Right ventricle myocardium inferior (tissue), 1 donor: ENCODE measurements at places on chromosomes 12 and 14.

GRCh38 chr12:115222220-115222619, 538.2 kb upstream of the TBX3 start:
- DNase-seq, result no peak

- no peak for DNase-seq
Observed at GRCh38 chr14:95935228-95935822, 58.7 kb downstream of the TUNAR start.

- DNase-seq, result peak; percentile 89
Observed at GRCh38 chr14:95442633-95443021, 73.8 kb downstream of the SYNE3 start.

- DNase-seq, result no peak
Observed at GRCh38 chr12:93937812-93938211, 210.6 kb upstream of the PLXNC1 start.

DNA sequence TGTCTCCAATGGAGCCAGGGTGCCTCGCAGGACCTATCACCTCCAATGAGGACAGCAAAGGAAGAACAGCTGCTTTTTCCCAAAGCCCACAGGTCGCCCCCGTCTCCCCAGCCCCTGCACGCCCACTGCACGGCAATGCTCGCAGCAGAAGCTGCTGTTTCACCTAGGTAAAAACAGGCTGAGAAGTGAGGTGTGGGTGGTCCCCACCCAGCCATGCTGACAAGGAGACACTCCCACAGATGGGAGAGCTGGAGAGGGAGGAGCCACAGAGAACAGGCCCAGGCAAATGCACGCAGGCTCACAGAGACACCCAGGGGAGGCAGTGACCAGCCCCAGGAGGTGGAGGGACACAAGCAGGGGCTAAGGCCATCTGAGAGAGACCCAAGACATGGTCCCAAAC, 10.4 kb downstream of the CFAP73 start:
- DNase-seq, result peak; percentile 23

DNA sequence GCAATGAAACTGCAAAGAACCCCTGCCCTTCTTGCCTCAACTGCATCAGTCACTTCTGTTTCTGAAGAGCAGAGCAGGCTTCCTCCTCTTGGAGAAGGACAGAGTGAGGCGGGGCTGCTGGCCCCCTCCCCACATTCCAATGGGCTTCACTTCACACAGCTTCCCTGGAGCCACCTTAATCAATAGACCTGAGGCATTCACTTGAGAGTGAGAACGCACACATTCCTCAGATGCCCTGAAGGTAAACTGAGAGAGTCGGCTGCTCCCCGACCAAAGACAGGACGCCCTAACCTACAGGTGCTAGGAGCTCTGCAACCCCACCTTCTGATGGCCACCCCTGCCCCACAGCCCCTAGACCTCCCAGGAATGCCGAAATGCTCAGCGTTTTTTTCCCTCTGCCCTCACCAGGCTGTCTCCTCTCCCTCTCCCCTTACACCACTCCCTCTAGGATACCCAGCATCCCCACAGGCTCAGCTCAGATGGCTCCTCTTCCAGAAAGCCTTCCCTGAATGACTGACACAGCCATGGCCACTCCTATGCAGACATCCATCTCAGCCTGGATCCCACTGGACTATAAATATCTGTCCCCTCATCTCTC, 31.1 kb downstream of the SYNE3 start:
- DNase-seq, result no peak

DNA sequence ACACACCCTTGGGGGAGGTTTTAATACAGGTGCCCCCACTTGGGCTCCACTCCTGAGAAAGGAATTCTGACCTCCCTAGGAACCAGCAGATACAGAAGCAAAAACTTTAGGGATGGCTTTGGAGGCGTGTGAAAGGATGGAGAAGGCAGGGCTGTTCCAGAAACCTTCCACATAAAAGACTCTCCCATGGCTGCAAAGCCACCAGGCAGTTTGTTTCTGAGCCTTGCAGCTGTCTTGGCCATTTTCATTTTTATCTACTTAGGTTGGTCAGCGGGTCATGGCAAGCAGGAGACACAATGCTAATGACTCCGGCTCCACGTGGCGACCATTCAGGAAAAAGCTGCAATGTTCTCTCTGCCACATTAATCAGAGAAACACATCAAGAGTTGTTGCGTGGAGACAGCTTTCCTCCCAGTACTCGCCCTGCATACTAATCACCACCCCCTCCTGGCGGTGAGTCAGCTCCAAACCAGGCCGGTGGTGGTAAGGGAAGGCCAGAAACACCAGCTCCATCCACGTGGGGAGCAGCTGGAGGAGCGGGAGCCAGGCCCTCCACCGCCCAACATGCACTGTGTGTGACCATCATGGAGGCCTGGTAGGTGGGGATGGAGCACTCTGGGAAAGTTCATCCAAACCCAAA, 30.9 kb upstream of the IRF2BPL start:
- no peak for DNase-seq

GRCh38 chr14:92490239-92490959, 23.2 kb upstream of the RIN3 start:
- DNase-seq, result no peak

DNA sequence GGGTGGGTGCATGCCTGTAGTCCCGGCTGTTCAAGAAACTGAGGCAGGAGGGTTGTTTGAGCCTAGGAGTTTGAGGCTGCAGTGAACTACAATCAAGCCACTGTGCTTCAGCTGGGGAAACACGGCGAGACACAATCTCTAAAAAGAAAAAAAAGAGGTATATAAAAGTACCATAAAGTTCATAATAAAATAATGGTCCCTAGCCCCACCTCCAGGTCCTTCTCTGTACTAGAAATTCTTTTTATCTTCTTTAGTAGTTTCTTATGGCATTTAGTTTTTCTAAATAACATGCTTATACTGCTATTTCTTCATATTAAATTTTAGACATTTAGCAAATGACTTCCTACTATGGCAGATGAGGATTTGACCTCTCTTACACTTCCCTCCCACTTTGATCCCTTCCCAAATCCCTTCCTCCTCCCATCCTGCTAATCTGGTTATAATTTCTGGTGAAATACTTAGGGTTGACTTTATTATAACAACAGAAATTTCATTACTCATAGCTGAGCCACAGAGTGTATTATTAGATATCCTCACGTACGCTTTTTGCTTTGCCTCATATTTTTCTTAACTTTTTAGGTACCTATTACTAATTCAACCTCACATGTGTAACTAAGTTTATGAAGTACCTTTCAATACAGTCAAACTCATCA, 94.7 kb downstream of the SLC41A2 start:
- no peak for DNase-seq

DNA sequence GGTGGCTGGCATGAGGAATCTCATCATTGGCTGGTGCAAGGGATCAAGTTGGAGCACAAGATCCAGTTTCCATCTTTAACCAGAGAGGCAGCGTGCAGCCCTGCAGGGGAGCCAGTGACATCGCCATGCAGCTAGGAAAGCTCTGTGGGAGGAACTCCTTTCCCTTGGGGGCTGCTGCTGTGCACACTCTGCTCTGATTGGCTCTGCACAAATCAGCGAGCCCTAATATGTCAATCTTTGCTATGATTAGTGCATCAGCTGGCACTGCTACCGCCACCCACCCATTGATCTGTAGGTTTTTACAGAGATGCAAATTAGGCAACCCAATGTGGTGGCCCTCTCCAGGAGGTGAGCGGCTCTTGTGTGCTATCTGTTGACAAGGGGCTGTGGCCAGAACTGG, 262.6 kb downstream of the PCNX1 start:
- no peak for DNase-seq

- DNase-seq, result no peak
Observed at GRCh38 chr12:11684393-11684792, 34.9 kb downstream of the ETV6 start.

DNA sequence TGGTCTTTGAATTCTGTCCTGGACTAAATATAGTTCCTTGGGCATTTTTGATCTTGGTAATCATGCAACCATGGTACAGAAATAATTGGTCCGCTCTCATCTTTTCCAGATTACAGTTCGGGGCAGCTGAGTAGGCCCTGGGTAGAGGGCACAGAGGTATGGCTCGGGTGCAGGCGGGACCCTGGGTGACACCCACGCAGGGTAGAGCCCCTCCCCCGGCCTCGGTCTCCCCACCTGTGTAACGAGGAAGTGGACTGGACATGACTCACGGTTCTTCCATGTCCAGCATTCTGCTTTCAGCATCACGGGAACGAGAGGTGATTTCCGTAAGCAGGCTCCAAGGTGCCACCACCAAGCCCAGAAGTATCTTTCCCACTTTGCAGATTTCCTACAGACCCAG, 91.0 kb upstream of the DIO3 start:
- DNase-seq, result no peak

DNA sequence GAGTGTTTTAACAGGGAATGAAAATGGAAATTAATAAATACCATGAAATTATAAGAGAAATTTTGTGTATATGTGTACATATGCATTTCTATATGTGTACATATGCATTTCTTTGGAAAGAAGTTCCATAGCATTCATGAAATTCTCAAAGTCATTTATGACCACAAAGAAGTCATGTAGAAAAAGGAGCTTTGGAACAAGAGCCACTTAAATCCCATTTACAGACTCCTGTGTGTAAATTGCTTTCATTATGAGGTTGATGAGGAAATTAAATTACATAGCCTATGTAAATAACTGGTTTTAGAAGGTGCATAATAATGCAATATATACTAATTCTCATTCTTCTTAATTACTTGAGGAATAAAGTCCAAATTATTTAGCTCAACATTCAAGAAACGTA, 450.5 kb upstream of the SYT1 start:
- DNase-seq, result no peak
